ENCODE measurements at places on chromosomes 11 and 22.

DNA sequence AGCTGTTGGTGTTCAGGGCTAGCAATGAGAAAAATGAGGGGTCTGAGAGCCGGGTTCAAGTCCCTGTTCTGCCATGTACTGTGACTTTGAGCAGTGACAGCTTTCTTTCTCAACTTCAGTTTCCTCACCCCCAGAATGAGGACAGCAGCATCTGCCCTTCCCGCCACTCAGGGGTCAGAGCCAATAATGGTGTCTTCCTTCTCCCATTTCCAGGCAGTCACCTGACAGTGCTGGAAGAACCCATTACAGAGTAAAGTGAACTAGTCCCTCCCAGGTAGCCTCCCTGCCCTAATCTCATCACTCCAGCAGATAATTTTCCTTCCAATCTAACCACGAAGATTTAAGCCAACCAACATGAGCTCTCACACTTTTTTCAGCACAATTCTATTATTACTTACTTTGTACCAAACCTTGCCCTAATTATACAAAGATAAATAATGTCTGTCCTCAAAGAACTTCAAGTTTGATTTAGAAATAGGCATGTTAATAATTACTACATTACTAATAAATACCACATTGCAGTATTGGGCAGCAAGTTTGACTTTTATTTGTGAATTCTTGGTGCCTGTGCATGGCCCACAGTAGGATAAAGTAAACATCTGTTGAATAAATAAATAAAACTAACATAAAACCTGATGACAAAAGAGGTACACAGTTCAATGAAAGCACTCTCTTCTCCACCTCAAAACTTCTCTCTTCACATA is 61.0 kb downstream of the SERGEF start:
- no peak for DNase-seq

DNA sequence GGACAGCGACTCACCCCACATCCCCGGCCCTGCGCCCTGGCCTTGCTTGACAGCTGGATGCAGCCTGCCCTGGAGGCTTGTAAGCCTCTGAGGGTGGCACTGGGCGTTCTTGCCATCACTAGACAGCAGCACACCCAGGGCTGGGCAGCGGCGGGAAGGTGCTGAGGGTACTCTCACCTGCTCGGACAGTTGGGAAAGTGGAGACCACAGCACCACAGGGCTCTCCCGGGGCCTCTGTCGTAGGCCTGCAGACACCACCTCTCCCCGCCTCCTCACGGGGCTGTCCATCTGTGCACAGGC is 18.8 kb upstream of the BRSK2 start:
- no peak for DNase-seq

DNA sequence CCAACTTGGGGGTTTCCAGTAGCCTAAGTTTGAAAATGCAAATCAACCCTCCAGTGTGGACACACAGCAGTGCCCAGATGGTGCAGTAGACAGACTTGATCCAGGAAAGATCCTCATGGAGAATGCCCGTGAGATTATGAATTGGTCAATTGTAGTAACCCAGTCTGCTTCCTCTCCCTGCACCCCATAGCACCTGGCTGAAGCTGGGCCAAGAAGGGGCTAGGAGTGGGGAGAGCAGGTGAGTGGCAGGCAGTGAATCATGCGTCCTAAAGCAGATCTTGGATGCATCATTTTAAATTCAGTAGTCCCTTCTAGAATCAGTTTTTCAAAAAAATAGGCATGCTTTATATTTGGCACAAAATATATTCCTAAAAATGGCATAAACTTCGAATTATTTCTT is 52.2 kb downstream of the CYB5R2 start:
- DNase-seq, result no peak

- peak; percentile 44 for DNase-seq
Observed at GRCh38 chr11:21511835-21512440, 680.9 kb upstream of the ANO5 start.

DNA sequence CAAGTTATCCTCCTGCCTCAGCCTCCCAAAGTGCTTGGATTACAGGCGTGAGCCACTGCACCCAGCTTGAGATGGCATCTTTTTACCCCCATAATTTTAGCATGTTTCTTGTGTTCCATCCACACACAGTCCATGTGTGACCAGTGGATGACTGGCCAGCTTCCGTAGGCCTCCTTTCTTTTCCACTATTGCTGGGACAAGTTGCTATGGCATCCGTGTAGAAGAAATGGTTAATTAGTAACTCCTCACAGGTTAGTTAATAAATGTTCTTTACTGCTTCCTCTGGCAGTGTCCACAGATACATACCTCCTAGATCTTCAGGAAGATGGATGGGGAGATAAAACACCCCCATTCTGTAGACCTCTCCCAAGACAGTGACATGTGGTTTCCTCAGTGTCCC is 154.3 kb upstream of the RASSF10 start:
- DNase-seq, result no peak

All from NCI-H187 treated with DMSO at 0.1 percent for 48 hours (cell line).